ENCODE measurements at places on chromosomes 3 and 15.

DNA sequence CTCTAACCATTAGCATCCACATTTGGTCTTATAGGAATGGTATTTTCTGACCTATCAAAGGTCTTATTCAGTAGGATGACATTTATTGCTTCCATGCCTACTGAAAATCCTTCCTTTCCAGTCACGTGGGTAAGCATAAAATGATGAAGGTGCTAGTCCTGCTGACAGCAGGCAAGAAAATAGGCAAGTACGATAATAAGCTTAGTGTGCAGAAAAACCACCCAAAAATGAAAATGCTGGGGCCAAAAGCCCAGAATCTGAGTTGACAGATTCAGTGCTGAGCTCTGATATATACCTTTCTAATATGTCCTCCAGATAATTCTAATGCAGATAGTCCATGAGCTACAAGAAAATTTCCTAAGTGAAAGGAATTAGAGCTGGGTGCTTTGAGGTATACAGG, 194.8 kb downstream of the WDR72 start:
- DNase-seq, result no peak

DNA sequence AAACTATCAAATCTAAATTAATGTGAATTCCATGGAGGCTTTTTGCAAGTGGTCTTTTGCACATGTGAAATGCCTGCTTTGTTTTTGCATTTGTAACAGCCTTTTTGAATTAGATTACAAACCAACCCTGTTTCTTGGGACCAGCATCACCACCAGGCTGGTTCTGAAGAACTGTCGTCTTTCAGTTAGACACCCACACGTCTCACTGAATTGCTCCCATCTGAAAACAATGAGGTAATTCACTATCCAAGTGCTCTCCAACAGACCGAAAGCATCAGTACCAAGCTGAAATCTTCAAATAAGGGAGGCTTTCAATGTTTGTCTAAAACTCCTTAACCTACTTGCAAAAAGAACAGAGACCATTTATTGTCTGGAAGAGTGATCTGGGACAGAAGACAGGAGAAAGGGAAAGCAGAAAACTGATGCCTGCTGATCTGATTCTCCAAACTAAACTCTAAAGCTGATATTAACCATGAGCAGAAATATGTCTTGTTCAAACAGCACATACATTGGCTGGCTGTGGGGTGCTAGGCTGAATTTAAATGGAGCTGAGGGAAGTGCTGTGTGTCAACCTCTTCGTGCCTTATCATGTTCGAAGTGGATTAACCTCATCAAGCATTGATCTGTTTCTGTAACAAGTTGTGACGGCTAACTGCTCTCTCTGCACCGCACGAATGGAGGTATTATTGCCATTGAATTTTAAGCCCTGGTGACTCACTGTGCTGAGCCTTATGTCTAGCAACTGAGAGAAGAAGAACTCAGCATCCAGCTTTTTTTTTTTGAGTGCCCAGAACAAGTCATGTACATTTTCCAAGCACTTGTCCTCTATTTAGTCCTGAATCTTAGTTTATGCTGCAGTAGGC, 213.7 kb upstream of the P2RY1 start:
- no peak for DNase-seq

DNA sequence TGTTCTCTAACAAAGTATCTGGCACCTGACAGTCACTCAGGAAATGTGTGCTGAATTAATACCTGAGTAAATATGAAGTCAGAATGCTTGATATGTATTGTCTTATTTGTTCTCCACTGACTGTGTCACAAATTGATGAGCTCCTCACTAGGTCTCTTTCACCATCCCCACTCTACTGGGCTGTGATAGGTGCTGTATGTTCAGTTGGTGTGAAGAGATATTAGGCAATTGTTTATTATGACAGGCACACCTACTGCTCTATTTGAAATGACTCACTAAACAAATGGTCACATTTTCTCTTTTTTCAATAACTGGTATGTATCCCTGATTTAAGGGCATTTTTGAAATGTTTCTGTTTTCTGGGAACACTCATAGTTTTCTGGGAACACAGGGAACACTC, 25.2 kb upstream of the CCDC39 start:
- no peak for DNase-seq

DNA sequence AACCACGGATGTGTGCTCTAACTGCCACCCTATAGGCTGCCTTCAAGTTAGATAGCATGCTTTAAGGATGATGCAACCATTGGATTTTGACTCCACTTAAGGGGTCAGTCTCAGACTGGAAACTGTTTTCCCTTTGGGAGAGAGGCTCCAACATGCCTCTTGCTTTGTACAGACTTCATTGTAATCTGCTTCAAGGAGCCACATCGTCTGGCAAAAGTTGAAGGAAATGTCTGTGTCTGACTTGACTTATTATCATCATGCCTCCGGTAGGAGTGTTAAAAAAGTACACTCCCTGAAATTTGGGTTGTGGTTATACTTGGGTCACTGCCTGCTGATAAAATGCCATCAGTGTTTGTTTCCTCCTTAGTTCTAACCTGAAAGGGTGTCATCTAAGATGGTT, 245.4 kb upstream of the CDIN1 start:
- no peak for DNase-seq

DNA sequence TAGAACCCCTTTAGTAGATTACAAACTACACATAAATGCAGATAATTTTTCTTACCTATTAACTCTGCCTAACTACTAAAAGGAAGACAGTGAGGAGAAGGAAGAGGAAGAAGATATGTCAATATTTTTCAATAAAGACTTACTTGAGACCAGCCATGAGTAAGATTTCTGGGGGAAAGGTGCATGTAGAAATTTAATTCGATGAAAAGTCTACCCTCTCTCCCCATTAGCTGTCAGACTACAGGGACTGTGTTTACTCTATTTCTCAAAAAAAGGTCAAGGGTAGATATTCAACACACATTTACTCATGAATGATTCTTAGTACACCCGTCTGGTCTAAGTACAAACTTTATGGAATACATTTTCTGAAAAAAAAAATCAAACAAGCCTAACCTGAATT, 6.8 kb downstream of the TSPAN3 start:
- no peak for DNase-seq

- DNase-seq, result no peak
Measured at GRCh38 chr3:123371859-123372685, 76.8 kb downstream of the ADCY5 start.
